ENCODE measurements at places on chromosomes 7 and 10.

GRCh38 chr7:44798649-44799305 is 2.3 kb downstream of the PPIA start:
- DNase-seq: no peak

DNA sequence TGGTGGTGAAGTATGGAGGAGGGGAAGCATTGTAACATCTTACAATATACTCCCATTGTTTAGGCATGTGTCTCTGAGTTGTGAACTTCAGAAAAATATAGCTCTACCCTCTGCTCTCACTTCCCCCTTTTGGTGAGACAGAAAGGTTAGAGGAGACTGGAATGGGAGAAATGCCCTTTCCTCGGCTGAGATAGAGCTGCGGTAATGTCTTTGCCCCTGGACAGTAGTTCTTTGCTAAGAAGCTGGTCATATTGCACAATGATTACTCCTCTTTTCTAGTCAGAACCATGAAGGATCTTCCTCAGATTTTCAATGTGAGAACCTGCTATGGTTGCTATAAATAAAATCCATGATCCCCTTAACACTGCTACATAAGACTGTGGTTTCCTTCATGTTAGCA is 171.0 kb downstream of the SEM1 start:
- peak; percentile 47 for DNase-seq

- no peak for DNase-seq
Measured at GRCh38 chr7:123637203-123637602, 18.5 kb upstream of the LMOD2 start.

DNA sequence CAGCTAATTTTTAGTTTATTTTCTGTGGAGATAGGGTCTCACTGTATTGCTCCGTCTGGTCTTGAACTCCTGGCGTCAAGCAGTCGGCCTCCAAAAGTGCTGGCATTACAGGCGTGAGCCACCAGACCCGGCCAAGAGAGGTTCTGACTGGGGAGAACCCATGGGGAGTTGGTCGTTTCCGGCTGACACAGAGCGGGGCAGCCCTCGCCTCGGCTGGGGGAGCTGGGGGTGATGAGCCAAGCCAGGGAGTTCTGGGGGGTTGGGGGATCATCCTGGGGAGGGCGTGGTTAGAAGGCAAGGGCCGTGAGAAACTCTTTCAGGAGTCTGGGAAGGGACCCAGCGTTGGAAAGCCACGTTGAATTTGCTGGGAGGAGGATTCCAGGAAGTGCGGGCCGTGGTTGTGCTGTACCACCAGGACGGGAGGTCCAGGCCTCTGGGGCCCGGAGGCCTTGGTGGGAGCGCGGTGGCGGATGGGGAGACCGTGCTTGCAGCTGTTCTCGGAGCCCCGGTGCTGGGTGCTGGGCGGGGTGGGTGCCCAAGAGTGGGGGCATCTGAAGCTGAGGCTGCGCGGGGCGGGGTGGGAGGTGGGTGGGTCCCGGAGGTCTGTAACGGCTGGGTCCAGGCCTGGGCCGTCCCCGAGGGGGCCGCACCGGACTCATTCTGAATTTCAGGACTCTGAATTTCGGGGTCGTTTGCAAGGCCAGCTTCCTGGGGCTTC is 8.4 kb upstream of the ZNF853 start:
- DNase-seq: no peak

- DNase-seq: no peak
Measured at GRCh38 chr10:88289342-88289741, 293.8 kb downstream of the RNLS start.

DNA sequence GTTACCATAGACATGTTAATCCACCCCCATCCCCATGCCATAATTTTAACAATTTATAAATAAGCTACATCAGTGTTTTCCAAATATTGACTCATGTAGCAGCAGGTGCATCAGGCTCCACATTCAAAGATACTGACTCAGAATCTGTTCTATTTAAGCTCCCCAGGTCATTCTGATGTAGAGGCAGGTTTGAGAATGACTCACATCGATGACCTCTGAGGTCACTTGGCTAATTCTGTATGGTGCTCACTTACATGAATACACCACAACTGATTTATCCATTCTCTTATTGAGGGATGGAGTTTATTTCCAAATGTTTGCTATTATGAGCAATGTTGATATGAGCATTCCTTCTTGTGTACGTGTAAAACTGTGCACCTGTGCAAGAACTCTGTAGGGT is 1159.0 kb downstream of the TYW1 start:
- no peak for DNase-seq

DNA sequence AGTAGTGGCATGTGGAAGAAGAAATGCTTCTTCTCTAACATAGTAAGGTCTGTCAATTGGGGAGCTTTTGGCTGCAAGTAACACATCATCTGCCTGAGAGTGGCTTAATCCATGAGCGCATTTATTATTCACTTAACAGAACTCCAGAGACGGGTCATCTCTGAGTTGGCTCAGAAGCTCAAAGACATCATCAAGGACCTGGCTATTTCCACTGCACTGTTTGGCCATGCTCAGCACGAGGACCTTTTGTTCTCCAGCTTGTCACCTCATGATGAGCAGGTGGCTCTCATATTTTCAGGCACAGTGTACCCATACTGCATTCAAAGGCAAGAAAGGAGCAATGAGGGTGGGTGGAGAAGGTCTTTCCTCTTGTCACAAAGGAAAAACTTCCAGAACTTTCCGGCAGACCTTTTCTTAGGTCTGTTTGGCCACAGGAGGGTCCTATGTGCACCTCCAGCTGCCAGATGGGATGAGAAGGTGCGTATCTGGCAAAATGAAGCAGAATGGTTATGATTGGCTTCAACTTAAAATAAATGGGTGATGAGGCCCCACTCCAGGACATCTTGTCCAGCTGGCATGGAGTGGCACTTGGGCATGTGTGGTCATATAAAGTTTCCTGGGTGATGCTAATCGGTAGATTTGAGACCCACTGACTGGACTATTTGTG is 55.6 kb upstream of the SHH start:
- no peak for DNase-seq

DNA sequence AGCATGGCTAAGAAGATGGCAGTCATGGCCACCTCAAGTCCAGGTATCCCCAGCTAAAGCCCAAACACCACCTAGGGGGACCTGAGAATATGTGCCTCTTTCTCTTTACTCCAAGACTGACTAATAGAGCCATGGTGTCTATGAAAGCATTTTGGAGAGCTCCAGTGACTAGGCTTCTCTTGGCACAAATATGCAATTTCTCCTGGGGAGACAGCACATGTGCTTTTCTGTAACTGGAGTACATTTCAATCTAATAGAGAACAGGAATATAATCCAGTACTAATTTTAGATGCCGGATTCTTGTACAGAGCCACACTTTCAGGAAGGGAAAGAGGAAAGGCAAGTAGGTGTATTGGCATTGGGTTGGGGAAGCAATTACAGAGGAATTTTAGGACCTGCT is 260.1 kb downstream of the BMPER start:
- DNase-seq: no peak

DNA sequence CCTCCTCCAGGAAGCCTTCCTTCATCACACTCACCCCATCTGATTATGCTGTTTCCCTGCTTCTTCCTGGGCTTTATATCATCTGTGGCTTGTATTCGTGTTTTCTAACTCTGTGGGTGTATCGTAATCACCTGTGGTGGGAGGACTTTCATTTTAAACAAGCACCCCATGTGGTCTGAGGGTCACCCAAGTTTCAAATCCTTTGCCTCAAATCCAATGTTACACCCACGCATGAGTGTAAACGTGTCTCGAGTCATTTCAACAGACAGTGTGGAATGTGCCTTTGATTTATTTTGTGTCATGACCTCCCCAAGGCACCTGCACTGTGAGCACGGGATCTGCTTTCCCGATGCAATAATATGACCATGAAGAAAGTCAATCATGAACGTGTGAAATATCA is 17.5 kb upstream of the LYZL2 start:
- no peak for DNase-seq

- DNase-seq: no peak
Measured at GRCh38 chr10:121624836-121625486, 26.7 kb upstream of the FGFR2 start.

- peak; percentile 58 for DNase-seq
Measured at GRCh38 chr10:70756700-70757360, 28.3 kb downstream of the TBATA start.

DNA sequence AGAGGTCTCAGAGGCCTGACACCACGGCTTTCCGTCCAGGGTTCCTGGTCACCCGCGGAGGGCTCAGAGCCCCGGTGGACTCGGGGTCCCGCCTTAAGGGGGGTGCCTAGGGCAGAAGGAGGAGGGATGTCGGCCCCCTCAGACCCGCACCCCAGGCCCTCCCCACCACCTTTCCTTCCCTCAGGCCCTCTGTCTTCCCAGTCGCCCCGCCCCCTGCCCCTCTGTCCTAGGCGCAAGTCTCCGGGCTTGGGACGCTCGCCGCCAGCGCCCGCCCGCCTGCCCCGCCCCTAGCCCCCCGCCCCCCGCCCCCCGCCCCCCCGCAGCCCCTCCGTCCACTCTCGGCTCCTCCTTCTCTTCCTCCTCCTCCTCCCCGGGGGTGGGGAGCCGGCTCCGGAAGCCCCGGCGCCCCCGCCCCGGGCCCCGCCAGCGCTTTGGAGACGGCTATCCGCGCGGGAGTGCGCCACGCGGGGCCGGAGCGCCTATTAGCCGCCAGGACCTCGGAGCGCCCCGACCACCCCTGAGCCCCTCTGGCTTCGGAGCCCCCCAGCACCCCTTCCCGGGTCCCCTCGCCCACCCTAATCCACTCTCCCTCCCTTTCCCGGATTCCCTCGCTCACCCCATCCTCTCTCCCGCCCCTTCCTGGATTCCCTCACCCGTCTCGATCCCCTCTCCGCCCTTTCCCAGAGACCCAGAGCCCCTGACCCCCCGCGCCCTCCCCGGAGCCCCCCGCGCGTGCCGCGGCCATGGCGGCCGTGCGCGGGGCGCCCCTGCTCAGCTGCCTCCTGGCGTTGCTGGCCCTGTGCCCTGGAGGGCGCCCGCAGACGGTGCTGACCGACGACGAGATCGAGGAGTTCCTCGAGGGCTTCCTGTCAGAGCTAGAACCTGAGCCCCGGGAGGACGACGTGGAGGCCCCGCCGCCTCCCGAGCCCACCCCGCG is at the start of gene AEBP1:
Gene AEBP1, plus strand, starts transcription at position 423 of the 937 bp plus-strand sequence. Its CDS starts 321 bp downstream, at position 744.
- peak; percentile 12 for DNase-seq

DNA sequence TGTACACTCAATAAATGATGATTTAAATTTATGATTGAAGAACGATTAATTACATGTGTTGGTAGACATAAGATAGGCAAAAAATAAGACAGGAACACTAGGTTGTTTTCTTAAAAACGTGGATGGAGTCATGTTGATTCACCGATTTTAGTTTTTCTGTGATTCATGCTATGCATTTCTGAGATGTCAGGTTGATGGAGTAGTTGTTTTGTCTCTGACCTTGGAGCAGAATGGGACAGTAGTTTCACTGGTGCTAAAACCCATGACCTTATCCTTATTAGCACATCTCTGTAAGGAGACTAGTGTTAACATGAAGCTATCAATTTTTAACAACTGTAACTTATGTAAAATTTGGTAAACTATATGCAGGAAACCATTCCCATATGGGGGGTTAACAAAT is 611.6 kb upstream of the FZD8 start:
- no peak for DNase-seq

Data from inflammatory macrophage (primary cell).